ENCODE measurements at places on chromosomes 7 and 10.

DNA sequence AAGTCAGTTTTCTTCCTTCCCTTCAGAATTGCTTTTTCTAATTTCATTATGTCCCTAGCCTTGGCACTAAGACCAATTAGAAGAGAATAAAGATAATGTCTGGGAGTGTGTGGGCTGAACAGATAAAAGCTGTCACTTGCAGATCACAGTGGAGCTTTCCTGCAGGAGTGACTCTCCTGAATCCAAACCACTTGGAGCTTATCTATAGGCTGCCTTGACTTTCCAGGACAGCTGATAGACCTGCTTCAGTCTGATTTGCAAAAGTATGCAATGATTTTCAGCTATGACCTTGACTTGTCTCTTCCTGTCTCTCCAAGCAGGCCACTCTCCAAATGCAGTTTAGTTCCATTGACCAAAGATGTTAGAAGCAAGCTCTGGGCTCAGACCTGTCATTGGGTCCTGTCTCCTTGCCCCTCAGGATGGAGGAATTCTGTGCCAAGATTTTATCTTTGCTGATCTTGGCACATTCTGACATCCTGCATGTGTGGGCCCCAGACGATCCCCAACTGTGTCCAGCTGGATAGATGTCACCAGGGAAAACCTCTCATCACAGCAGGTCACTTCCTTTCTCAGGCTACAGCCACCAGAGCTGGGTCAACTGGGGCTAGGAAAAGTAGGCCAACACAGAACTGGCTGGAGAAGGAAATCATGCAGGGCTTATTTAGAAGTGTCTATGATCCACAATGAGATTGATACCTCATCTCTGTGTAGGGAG lies 120.9 kb upstream of the ZNF438 start:
- DNase-seq, result no peak

- DNase-seq, result no peak
These were observed 102.9 kb downstream of the MPP7 start for GRCh38 chr10:28199941-28200340.

- no peak for DNase-seq
These were observed 257.0 kb downstream of the PHTF2 start for GRCh38 chr7:78055599-78055998.

DNA sequence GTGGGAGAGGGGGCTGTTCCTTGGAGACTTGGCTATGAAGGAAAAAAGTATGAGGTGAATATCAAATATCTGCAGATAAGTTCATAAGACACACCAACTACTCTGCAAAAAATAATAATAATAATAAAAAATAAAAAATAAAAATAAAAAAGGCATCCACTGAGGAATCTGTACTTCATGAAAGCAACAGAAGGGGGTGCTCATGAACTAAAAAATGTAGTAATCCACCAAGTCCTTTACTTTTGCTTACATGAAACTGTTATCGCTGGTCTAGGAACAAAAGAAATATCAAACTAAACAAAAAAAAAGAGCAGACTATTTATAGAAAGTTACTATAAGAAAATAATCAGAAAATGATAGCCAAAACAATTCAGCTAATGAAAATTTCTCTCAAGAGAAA lies 579.0 kb downstream of the PHTF2 start:
- DNase-seq, result no peak

GRCh38 chr10:45439365-45439764 lies 65.3 kb downstream of the ALOX5 start:
- no peak for DNase-seq

Data from GM19239 (cell line).